ENCODE measurements at places on chromosomes 7 and 10. TPM values are rescaled to one million over a fixed set of nuclear protein-coding genes. Genes with fewer than 3 reads are reported as not detected.

The SH2D4B gene
- total RNA-seq: 0.13 TPM

The SNX10 gene
- total RNA-seq: 42.4 TPM

- DNase-seq: no peak
These were observed 239.2 kb downstream of the COBL start for GRCh38 chr7:51077316-51077986.

- no peak for DNase-seq
These were observed 50.6 kb downstream of the PARD3 start for GRCh38 chr10:34764472-34764946.

GRCh38 chr10:15579605-15580004 lies 140.1 kb downstream of the ITGA8 start:
- no peak for DNase-seq

- DNase-seq: no peak
These were observed 354.5 kb downstream of the TFEC start for GRCh38 chr7:115676080-115676479.

The EEPD1 gene
- total RNA-seq: 8.5 TPM

DNA sequence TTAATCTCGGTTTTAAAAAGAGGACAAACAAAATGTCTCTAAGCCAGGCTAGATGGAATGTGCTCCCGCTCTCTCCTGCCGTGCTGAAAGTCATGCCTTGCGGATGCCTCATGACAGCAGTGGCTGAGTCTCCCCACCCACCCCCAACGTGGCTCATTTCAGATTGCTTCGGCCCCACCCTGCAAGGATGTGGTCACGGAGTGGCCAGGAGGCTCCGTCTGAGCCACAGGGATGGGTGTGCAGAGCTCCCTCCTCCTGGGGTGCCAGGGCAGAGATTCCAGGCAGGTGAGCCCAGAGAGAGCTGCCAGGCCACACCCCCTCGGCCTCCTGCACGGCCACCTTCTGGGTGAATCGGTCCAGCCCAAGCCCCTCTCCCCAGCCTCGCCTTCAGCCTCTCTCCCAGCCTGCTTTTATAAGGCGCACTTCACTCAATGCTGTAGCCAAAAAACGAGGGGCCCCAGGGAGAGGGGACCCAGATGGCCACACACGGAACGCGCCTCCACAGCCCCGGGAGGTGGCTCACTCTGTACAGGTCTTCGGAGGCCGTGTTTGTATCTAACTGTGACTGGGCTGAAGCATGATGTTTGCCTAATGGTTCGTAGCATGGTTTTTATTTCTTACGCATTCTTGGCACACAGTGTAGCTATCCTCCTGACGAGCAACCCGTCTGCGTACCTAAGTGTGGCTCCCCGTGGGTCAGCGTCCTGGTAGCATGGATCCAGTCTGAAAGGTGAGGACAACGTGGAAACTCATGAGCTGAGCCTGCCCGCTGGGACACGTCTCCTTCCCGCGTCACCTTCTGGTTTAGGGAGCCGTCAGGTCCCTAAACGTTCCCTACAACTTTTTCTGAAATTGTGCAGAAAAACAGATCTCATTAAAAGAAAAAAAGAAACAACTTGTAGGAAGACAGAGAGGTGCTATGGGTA lies 413.8 kb upstream of the FOXK1 start:
- DNase-seq: no peak

The CRPPA gene
- 0.68 TPM for total RNA-seq

All from activated CD4-positive, alpha-beta memory T cell treated with anti-CD3 and anti-CD28 coated beads, Interleukin-2, amount 10 ng/mL, durations not matched to agents 7 days and 5 days (primary cell).